M059J (cell line): ENCODE measurements at places on chromosomes 6 and 20.

- DNase-seq: no peak
Measured at GRCh38 chr6:168709991-168710390, 269.0 kb downstream of the SMOC2 start.

- DNase-seq: no peak
Measured at GRCh38 chr20:16057651-16058050, 515.6 kb downstream of the KIF16B start.

DNA sequence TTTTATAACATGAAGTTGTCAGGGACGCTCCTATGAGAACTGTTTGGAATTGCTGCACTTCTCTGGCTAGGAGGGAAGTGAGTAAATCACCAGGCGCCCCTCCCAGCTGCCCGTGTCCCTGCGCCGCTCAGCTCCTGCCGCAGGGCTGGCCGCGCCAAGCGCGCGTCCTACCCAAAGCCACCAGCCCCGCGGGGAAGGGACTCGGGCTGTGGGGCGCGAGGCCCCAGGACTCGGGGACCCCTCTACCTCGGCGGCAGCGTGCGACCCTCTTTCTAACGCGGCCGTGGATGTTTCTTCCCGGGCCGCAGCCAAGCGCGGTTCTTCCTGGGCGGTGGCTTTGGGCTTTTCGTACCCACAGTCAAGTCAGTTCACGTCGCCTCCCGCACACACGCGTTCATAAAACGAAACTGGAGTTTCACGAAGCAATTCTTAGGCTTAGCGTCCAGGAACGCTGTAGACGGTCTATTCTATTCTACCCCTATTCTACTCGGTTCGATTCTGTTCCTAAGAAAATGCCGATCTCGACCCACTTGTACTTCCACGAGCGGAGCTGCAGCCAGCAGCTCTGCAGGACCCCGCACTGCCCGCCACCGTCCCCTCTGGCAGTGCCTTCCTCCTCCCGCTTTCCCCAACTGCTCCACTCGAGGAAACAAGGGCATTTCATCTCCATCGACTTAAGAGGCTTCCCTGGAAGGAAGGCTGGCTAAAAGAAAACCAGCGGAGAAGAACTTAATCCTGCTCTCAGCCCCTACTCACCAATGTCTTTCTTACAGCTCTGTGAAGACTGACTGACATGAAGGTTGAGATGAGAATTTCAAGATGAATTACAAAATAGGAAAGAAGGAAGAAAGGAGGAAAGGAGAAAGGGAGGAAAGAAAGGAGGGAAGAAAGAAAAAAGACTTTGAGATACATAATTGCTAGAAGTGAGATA is 15.4 kb downstream of the FOXC1 start:
- DNase-seq: peak; percentile 74

DNA sequence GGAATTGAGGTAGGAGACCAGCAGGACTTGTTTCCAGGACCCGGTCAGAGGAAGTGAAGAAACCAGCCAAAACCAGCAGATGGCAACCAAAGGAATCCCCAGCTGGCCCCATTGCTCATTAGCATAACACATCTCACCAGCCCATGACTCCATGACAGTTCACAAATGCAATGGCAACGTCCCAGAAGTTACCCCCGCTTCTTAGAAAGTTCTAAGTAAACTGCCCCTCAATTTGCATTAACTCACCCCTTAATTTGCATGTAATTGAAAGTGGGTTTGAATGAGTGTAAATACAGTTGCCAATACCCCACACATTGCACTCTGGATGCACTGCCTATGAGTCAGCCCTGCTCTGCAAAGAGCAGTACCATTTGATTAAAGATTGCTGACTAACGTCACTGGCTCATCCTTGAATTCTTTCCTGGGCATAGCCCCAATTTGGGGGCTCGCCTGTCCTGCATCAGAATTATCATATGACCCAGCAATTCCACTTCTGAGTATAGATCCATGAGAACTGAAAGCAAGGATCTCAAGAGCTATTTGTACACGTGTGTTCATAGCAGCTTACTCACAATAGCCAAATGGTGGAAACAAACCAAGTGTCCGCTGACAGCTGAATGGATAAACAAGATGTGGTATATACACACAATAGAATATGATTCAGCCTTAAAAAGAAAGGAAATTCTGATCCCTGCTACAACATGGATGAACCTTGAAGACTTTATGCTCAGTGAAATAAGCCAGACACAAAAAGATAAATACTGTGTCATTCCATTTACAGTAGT is 36.4 kb downstream of the MYLK4 start:
- peak; percentile 93 for DNase-seq

- DNase-seq: peak; percentile 8
Measured at GRCh38 chr6:8243475-8243874, 141.1 kb upstream of the EEF1E1 start.

- DNase-seq: peak; percentile 87
Measured at GRCh38 chr6:15148356-15148946, 97.4 kb upstream of the JARID2 start.

- peak; percentile 100 for DNase-seq
Measured at GRCh38 chr6:128600397-128600951, 80.1 kb upstream of the PTPRK start.

GRCh38 chr6:142300302-142300701 is 1.5 kb upstream of the ADGRG6 start:
- DNase-seq: peak; percentile 20

GRCh38 chr20:21832442-21833385 is 127.2 kb downstream of the PAX1 start:
- DNase-seq: no peak
